ENCODE measurements at places on chromosomes 11 and 22. TPM values are rescaled to one million over a fixed set of nuclear protein-coding genes. Genes with fewer than 3 reads are reported as not detected.

Gene SMTNL1
- total RNA-seq: not detected

Gene NTM
- 1.5 TPM for total RNA-seq

Gene BTBD18
- not detected for total RNA-seq

Gene CATSPERZ
- total RNA-seq: not detected

Gene TSPAN18
- 99.7 TPM for total RNA-seq

Gene SERPING1
- total RNA-seq: 118 TPM

Gene OLFML1
- 6.5 TPM for total RNA-seq

Gene CHRNA10
- 1.6 TPM for total RNA-seq

Gene TMEM191C
- total RNA-seq: 0.65 TPM

DNA sequence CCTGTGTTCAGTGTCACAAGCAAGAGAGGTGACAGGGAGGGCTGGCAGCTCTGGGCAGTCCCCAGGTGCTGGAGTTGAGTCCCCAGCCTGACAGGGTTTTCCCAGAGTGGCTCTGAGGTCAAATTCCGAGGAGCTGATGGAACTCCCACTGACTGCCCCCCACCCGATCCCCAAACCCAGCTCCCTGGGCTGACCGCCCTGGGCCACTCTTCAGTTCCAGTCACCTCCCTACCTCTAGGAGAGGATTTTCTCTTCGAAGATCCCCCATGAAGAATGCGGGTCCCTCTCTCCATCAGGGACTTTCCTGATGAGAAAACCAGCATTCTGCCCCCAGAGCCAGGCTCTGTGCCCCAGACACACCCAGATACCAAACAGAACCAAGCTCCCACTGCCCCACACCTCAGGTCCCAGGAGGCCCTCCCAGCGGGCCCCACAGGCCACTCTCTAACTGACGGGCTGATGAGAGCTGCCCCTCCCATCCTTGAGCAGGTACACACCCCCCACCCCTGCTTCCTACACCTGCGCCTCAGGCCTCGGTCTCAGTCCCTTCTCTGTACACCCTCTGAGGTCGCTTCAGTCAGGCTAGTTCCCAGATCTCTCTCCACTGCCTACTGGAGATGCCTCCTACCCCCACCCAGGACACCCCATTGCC is 12.1 kb upstream of the RAC2 start:
- DNase-seq: no peak

DNA sequence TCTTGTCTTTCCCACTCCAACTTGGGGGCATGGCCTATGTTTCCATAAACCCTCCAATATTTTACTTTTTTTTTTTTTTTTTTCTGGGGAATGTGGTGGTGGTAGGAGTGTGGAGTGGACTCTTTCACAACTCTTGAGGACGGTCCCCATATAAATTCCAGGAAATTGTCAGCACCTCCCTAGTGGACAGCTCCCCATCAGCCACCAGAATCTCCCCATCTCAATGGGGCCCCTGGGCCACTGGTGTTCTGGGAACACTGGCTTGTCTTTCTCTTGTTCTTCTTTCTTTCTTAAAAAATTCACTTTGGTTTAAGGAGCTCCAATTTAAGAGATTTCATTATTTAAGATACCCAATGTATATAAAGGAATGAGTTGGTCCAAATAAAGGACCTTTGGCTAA is 74.1 kb downstream of the ADM start:
- no peak for DNase-seq

DNA sequence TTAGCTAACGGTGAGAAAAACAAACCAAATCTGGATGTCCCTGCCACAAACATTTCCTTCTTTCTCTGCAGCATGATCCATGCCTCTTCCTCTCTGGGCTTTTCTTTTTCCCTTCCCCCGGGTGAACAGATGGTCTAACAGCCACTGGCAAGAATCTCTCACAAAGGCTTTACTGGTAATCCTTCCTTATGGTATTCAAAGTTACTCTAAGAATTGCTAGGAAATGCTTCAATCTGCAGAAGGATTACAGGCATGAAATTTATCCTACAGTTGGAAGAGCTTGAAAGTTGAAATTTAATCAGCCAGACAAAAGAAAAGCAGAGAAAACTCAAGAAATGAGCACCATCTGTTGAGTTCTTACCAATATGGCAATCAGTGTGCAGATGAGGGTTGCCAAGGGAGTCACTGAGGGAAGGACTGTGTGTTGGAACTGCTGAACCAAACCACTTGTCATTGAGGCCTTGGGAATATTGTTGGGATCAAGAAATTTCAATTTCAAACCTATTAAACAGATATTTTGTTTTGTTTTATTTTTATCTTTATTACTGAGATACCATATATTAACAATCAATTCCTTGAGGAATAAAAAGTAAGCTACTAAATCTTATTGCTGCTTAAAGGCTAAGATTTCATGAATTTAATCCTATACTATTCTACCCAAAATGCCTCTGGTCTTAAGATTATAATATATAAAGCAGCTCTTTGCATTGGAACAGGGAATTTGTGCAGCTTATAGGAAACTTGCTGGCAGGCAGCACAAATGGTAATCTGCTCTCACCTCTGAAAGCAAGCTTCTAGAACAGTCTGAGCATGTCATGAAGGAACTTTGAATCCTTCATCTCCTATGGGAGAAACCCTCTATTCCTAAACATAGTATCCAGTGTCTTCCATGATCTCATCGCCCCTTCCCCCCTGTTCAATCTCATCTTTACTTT is 29.7 kb upstream of the NDUFC2 start:
- no peak for DNase-seq

- no peak for DNase-seq
These were observed 42.5 kb downstream of the SFI1 start for GRCh38 chr22:31538815-31539214.

DNA sequence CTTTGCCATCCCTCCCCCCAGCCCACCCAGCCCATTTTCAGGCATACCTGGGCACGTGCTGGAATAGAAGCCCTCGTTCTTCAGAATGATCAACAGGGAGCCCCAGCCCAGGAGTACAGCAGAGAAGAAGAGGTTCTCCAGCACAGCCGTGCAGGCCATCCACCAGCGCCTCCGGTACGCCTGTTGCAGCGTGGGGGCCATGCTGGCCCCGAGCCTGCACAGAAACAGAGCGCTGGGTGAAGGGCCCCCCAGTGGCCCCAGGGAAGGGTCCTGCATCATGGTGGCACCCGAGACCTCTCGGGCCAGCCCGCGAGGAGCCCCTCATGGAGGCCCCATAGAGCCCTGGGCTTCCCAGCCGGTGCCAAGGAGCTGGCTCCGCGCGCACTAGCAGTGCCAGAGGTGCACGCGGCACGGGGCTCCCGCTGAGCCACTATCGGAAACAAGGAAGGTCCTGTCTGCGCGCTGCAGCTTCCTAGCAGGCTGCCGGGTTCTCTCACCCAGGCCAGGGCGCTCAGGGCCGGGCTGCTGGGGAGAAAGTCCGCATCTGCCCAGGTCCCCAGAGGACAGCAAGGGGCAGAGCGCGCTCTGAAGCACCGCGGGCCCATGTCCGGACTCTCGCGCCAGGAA is 1.5 kb downstream of the SLC43A1 start:
- DNase-seq: peak; percentile 74

DNA sequence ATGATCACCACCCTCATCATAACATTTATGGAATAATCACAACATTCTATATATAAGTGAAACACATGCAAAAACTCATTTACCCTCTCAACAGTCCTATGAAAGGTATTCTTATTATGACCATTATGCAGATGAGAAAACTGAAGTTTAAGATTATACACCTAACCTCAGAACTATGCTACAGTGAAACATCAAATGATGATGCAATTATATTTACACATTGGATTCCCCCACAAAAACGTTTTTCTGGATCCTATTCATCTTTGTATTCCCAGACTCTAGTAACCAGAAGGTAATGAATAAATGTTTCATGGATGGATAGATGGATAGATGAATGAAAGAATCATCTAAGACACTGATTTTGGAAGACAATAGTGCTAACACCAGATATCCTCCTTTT is 54.8 kb downstream of the TCP11L1 start:
- DNase-seq: no peak

GRCh38 chr11:129704831-129705230 is 110.8 kb upstream of the TMEM45B start:
- no peak for DNase-seq

GRCh38 chr11:74185695-74186094 is 14.6 kb downstream of the PPME1 start:
- DNase-seq: no peak

DNA sequence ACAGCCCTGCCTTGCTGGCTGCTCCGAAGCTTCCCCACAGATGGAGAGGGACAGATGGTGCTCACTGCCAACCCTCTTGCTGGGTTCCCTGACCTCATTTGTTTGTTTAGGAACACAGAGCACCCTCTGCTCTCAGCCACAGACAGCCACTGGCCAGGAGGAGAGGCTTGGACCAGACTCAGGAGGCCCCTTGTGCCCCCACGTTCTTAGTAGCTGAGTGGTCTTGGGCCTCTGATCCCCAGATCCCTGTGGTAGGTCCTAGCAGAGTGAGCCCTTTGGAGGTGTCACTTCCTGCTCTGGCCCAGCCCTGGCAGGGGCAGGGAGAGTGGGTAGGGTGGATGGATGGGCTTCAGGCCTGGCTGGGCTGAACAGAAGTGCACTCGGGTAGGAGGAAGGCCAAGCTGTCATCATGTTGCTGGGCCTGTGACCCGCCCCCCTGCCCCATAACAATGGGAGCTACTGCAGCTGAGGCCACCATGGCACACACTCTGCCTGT is 84.0 kb downstream of the DHCR7 start:
- DNase-seq: no peak

- DNase-seq: no peak
These were observed 95.5 kb upstream of the AMOTL1 start for GRCh38 chr11:94672636-94673035.

- no peak for DNase-seq
These were observed 93.5 kb upstream of the ANO1 start for GRCh38 chr11:69984457-69985261.

GRCh38 chr11:128878455-128878854 is 11.4 kb upstream of the KCNJ1 start:
- DNase-seq: no peak

DNA sequence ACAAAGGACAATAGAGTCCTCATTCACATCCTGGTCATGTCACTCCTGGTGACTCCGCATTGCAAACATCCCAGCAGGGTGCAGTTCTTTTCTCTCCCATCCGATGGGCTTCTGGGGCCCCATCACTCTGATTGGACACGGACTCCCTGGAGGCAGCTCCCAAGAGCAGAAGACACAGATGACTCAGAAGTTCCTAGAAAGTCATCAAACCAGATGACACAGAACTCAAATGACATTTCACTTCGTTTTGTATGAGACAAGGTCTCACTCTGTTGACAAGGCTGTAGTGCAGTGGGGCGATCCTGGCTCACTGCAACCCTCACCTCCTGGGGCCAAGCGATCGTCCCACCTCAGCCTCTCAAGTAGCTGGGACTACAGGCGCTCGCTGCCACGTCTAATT is 33.2 kb downstream of the ZNF195 start:
- no peak for DNase-seq

DNA sequence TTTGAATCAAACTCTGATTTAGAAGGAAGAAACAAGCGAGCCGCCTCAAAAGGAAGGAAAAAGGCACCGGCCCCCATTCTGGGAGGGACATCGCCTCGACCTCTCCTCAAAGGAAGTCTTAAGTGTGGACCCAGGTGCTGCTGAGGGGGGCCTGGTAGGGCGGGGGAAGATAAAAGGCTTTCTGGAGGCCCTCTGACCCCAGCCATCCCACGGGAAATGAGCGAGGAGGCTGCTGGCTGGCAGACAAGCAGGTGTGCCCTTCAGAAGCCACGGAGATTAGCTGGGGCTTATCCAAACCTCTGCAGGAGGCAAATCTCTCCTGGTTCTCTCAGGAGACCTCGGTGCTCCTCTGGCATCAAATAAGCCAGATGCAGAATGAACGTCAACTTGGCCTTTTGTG is 171.4 kb upstream of the BLID start:
- no peak for DNase-seq

- DNase-seq: no peak
These were observed 150.0 kb downstream of the DBX1 start for GRCh38 chr11:20010156-20010850.

DNA sequence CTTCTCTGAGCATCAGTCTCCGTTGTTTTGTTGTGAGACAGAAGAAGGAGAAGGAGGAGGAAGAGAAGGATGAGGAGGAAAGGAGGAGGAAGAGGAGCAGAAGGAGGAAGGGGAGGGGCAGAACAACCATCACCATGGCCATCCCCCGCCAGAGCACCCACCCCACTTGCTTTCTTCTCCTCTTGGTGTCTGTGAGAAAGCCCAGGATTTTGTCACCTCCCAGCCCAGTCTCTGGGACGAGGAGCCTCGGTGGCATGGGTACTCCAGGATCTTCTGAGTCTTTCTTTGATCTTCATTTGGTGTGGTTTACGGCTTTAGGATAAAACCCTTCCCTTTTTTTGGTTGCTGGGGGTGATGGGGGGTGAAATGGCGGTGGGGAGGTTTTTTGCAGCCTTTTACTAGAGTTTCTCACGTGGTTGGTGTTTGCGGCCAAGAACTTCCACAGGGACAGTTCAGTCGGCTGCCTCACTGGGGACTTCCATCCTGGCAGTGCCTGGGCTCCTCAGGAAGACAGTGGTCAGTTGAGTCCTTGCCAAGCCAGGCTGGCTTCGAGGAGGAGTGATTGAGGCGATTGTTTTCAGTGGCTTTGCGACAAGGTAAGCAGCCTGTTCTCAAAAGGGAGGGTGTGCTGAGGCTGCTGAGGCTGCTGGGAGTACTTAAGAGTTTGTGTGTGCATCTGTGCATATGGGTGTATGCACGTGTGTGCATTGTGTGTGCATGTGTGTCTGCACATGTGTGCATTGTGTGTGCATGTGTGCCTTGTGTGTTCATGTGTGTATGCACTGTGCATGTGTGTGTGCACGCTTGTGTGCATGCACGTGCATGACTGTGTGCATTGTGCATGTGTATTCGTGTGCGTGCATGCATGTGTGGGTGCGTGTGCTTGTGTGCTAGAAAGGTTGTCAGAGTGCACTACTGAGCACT is 567.5 kb downstream of the TBC1D22A start:
- no peak for DNase-seq

Data from Right ventricle myocardium superior (tissue), 1 donor.